ENCODE measurements at places on chromosomes 16 and 17.

GRCh38 chr17:21001111-21001812 lies 41.5 kb downstream of the USP22 start:
- no peak for DNase-seq

DNA sequence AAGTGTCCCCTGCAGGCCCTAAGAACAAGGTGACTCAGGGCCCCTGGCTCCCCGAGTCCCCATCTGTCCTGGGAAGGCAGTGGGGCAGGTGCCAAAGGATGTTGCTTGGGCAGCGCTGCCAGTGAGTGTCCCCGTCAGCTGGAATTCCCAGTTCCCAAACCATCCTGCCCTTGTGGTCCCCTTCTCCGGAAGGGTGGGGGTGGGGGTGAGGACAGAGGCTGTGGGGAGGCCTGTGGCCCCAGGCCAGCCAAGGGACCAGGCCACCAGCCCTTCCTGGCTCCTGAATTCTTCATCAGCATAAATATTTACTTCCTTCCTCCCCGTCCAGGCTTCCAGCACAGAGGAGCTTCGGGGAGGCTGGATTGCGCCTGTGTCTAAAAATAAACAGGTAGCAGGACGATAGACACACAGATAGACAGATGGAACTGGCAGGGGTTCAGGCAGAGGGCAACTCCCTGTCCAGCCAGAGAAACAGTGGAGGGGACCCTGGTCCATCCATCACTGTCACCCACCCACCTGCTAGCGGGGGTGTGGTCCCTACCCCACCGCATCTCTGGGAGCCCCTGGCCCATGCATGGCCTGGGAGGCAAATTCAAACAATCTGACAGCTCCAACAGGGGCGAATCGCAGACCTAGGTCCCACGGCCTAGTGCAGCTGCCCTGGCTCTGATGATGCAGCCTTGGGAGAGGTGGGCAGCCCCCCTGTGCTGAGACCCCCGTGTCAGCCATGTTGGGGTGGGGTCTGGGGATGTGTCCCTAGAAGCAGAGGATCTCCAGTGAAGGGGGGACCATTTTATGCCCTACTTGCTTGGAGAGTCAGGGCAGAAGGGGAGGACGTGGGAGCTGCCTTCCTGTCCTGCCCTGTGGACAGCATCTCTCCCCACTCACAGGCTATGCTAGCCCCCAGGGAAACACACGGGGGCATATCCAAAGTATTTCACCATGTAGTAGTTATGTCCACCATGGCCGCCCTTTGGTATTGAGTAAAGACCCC lies 13.2 kb downstream of the GLIS2 start:
- peak; percentile 35 for DNase-seq

DNA sequence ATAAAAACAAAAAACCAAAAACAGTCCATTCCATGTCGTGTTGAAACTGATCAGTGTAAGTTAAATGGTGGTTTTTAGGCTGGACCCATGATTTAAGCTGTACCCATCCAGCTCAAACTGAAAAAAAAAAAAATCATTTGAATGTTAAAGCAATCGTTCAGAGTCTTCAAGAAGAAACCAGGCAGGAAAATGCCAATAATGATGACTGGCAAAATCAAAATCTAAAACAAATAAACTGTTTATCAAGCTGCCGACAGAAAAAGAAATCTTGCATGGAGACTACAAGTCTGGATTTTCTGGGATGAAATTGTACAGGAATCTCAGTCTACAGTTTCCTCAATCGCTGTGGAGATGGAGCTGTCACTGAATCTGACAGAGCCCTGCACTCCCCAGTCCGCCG lies 40.7 kb downstream of the SOST start:
- no peak for DNase-seq

GRCh38 chr17:78731904-78732303 lies 50.2 kb downstream of the CYTH1 start:
- DNase-seq = no peak

DNA sequence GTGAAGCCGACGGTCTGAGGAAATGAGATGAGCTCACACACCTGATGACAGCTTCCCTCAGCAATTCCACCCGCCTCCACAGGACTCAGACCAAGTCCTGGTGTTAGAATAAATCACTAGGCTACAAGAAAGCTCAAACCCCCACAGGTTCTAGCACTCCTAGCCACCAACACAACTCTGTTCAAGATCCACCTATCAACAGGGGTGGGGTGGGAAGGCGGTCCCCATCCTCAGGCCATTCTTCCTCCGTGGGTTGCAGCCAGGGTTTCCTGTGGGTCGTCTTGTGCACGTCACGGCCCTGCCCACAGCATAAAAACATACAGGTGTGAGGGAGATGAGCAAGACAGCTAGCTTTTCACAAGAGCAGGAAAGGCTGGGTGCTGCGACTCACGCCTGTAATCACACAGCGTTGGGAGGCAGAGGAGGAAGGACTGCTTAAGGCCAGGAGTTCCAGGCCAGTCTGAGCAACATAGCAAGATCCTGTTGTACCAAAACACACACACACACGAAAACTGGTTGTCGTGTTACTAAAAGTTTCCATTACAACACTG lies 81.1 kb downstream of the ANKRD11 start:
- peak; percentile 44 for DNase-seq

- no peak for DNase-seq
These were observed 157.1 kb upstream of the C16orf82 start for GRCh38 chr16:26909623-26910022.

- DNase-seq = no peak
These were observed 119.9 kb upstream of the SMURF2 start for GRCh38 chr17:64781810-64782555.

GRCh38 chr17:42273474-42274252 lies 2.5 kb downstream of the STAT5B start:
- DNase-seq = no peak

DNA sequence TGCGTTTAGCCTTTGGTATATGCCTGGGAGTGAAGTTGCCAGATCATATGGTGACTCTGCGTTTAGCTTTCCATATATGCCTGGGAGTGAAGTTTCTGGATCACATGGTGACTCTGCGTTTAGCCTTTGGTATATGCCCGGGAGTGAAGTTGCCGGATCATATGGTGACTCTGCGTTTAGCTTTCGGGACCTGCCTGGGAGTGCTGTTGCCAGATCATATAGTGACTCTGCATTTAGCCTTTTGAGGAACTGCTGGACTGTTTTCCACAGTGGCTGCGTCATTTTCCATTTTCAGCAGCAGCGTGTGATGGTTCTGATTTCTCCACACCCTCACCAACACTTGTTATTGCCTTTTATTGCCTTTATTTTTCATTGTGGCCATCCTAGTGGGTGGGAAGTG lies 73.0 kb downstream of the OR1D5 start:
- DNase-seq = no peak

GRCh38 chr16:52469775-52470174 lies 77.2 kb downstream of the TOX3 start:
- no peak for DNase-seq

GRCh38 chr16:54633943-54634362 lies 296.7 kb upstream of the IRX5 start:
- DNase-seq = peak; percentile 50

GRCh38 chr17:47205419-47205963 lies 3.7 kb upstream of the MYL4 start:
- no peak for DNase-seq

DNA sequence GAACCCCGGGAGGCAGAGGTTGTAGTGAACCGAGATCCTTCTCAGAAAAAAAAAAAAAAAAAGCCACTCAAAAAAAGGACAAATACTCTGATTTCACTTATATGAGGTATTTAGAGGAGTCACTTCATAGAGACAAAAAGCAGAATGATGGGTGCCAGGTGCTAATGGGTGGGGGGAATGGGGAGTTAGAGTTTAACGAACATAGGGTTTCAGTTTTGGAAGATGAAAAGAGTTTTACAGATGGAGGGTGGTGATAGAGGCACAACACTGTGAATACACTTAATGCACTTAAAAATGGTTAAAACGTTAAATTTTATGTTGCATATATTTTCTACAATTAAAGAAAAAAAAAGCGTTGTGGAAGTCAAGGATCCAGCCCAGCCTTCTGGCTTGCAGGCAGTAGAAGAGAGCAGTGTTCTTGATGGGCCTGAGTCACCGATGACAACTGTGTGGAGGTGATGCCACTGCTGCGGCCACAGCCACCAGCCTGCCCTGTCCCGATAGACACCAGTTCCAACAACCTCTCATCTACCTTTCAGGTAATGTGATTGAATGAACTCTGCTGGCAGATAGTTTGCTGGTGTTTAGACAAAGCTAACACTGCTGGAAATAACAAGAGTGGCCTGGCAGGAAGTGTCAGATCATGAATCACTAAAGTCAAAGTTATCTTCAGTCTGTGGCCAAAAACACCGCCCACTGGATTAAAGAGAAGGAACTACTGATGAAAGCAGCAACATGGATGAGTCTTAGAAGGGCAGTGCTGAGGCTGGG lies 49.9 kb upstream of the COX10 start:
- peak; percentile 20 for DNase-seq

DNA sequence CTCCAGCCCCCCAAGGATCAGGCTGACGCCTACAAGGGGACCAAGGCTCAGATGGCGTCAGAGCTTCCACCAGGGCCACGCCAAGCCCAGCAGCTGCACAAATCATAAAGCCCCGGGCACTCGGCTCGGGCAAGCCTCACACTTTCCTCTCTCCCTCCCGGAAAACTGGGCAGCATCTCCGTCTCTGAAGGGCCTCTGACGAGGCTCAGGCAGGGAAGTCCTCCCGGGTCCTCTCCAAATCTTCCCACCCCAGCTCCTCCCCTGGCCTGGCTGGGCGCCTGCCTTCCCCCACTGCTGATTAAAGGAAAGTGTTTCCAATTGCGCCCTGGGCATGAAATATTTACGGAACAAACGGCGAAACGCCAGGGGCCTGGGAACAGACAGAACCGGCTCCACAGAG lies 38.5 kb downstream of the PIEZO1 start:
- no peak for DNase-seq

- DNase-seq = no peak
These were observed 5.5 kb downstream of the SLC13A2 start for GRCh38 chr17:28478712-28479615.

- DNase-seq = no peak
These were observed 33.4 kb downstream of the CDH13 start for GRCh38 chr16:82660075-82660645.

- no peak for DNase-seq
These were observed 9.7 kb downstream of the MYO15A start for GRCh38 chr17:18117982-18118975.

DNA sequence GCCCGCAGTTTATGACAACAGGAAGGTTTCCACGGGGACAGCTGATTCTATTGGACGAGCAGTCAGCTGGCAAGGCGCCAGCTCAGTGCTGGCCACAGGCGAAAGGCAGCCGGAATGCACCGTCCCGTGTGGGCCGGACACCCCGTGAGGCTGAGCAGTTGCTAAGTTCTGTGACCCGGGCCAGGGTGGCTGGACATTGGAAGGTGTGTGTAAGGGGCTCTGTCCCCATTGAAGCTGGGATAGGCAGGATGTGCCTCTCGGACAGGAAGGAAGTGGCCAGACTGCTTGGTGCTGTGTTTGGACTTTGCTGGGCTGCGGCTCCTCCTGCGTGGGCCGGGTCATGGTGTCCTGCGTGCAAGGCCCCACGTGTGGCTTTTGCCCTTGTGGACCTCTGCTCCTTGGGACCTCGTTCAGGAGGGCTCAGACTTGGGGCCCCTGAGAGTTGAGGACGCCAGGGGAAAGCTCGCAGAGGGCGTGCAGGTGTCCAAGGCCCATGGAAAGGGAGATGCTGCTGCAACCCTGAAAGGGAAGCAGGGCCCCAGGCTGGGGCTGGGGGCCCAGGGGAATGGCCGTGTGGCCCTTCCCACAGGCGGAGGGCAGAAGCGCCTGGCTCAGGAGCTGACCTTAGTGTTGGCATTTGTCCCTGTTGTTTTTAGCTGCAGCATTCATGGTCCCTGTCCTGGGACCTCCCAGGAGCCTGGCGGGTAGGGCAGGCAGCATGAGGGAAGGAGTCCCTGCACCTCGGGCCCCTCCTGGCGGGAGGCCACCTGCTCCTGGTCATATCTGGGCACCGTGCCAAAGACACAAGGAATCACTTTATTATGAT lies 10.0 kb downstream of the BAIAP2 start:
- peak; percentile 96 for DNase-seq

DNA sequence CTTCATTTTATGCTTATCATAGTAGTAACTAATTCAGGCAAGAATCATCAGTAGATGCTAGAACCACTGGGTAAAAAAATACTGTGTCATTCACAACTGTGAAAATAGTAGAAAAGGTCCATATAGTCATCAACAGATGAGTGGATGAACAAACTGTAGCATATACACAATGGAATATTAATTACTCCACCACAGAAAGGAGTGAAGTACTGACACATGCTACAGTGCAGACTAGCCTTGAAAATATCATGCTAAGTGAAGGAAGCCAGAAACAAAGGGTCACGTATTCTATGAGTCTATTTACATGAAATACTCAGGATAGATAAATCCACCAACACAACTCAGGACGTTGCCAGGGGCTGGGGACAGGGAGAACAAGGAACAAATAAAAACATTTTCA lies 13.3 kb downstream of the USP22 start:
- DNase-seq = peak; percentile 32

DNA sequence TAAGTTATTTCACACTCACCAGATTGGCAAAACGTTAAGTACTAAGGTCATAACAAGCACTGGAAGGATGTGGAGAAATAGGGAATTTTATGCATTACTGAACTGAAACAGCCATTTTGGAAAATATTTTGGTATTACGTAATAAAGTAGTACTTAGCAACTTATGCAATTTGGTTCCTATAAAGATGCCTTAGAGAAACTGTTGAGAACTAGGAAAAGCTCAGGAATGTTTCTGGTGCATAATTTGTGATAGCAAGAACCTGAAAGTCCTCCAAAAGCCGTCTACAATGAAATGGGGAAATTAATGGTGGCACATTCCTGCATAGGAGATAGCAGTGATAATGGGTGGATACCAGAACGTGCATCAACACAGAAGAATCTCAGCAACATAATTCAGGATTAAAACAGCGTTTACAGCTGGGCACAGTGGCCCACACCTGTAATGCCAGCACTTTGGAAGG lies 472.5 kb downstream of the WWOX start:
- DNase-seq = no peak

- peak; percentile 92 for DNase-seq
These were observed 11.5 kb downstream of the CCL16 start for GRCh38 chr17:35969558-35970380.

All from dermis blood vessel endothelial cell (primary cell).